ENCODE measurements at places on chromosomes 2 and 18. TPM values are rescaled to one million over a fixed set of nuclear protein-coding genes. Genes with fewer than 3 reads are reported as not detected.

- no peak for DNase-seq
These were observed 30.0 kb downstream of the SERPINB8 start for GRCh38 chr18:63999871-64000270.

GRCh38 chr2:191705084-191705483 lies 27.1 kb downstream of the NABP1 start:
- DNase-seq: no peak

DNA sequence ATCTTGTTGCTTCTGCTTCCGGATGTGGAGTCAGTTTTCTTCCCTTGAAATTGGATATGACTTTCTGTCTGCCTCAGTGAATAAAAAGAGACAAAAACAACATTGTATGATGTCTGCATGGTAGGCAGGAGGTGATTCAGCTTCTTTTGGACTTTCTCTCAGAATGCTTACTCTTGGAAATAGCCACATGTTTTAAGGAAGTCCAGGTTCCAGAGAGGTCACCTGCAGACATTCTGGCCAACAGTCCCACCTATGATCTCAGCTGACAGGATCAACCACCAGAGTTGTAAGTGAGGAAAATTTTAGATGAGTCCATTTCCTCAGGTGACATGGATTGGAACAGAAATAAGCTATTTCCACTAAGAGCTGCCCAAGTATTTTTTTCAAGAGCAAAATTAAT lies 508.7 kb upstream of the FAM98A start:
- no peak for DNase-seq

- DNase-seq: no peak
These were observed 96.7 kb upstream of the COL5A2 start for GRCh38 chr2:189276277-189276676.

DNA sequence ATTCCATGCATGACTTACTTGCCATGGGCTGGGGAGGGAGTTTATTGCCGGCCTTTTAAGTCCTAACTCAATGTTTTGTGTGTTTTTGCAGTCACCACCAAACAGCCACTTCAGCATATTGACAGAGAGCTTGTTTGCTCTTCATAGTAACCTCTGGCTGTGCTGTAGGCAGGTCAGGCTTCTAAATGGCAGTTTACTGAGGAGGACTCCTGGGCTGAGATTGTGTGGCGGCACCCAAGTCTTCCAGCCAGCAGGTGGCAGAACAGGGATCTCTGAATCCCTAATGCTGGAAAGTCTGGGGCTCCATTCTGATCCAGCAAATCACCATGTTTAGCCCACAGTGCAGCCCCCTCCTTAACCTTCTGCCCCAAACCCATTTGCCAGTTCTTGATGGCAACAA lies 121.2 kb downstream of the CAPN13 start:
- peak; percentile 74 for DNase-seq

- peak; percentile 83 for DNase-seq
These were observed 6.8 kb downstream of the SFT2D3 start for GRCh38 chr2:127707890-127708648.

DNA sequence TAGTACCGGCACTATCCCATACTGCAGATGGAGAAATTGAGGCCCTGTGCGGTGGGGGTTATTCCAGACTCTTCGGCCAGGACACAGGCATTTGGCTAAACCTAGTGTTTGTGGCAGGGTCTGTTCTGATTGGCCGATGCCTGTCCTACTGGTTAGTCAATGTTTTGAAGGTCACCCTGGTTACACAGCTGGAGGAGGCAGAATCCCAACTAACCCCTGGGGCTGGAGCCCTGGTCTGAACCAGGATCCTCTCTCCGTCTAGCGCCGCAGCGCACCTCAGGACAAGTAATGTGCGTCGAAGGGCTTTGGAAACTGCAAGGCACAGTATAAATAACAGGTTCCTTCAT lies 19.4 kb downstream of the TEX44 start:
- DNase-seq: peak; percentile 28

DNA sequence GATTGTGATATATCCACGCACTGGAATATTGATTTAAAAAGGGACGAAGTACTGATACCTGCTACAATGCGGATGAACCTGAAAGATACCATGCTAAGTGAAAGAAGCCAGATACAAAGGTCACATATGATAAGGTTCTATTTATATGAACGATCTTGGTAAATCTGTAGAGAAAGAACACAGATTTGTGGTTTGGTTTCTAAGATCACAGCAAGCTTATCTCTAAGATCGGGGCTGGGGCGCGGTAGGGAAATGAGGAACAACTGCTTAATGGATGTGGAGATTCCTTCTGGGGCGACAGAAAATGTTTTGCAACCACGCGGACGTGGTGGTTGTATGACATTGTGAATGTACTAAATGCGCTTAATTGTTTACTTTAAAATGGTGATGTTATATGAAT lies 60.1 kb downstream of the NEDD4L start:
- no peak for DNase-seq

- DNase-seq: no peak
These were observed 90.6 kb upstream of the CYP26B1 start for GRCh38 chr2:72238311-72238710.

- DNase-seq: no peak
These were observed 22.2 kb upstream of the POMC start for GRCh38 chr2:25190536-25190935.

- DNase-seq: no peak
These were observed 85.6 kb downstream of the MOGAT1 start for GRCh38 chr2:222756951-222757650.

DNA sequence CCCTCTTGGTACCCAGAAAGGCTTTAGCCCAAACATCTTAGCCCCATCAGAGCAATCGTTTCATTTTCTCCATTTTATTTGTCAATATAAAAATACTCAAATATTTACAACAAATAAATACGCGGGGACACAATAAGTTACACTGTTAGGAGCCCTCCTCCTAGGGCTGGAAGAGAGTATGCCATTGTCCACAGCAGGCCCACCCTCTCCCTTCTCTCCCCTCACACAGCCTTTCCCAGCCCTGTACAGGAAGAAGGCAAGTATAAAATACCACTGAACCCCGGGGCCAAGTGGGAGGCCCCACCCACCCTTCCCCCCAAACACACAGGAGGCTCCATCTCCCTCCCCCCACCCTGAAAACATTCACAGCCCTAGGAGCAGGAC lies 1.9 kb upstream of the ANKRD39 start:
- DNase-seq: no peak

DNA sequence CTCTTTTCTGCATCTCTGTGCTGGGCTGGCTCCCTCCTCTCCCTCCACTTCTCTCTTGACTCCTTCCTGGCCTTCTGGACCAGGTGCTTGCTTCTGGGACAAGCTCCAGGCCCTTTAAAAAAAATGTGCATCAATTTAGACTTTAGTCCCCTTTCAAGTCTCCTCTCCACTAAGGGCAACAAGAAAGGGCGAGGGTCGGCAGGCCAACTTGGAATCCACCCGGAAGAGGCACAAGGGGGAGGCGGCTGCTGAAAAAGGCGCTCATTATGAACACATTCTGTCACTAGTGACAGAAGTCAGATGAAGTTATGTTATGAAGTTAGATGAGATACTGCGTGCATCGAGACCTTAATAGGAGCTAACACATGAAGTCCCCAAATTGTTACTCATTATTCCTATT lies 13.6 kb upstream of the RHOB start:
- DNase-seq: no peak

DNA sequence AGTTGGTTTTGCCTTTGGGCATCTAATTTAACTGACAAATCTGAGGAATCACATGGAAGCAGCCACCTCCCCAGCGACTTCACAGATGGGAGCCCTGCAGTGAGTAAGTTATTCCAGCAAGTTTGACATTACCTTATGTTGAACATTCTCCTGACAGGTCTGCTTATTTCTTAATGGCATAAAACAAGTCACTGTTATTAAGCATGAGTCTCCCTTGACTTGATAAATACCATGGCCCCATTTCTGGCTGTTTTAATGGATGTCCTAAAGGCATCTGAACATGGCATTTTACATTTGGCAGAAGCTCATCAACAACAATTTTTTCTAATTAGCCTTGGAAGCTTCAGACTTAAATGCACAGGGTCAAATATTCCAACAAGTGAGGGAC lies 92.6 kb upstream of the CREB1 start:
- no peak for DNase-seq

DNA sequence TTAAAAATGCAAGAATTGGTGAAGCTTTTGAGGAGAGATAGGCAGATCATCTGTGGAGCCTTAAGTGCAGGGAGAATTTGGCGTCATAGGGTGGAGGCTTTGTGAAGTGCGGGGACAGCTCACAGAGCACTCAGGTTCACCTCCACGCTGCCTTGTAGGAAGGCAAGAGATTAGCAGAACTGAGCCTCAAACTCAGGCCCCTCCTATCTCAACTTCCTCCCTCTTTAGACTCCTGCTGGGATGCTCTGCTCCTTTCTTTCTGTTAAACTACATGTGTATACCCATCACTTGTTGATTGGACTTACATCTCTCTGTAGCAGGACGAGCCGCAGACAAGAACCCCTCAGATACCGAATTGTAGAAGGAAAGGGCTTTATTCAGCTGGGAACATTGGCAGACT lies 422.2 kb downstream of the SETBP1 start:
- no peak for DNase-seq

DNA sequence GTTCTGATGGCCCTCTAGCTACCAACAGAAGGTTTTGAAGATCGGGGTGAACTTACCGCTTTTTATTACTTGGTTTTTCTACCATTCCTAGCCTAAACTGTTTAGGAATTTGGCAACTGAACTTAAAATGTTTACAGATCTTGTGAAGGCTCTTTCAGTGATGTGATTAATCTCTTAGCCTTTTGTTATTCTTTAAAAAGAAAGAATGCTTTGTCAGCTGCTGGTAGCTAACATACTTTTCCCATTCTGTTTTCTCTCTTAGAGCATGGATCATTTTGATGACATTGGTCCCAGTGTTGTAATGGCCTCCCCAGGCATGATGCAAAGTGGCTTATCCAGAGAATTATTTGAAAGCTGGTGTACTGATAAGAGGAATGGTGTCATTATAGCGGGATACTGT lies 18.1 kb downstream of the CPSF3 start:
- no peak for DNase-seq

GRCh38 chr18:58599106-58599505 lies 29.8 kb downstream of the ALPK2 start:
- no peak for DNase-seq

The DCDC2C gene
- 0.40 TPM for total RNA-seq

The DSC2 gene
- 7.6 TPM for total RNA-seq

The DTNA gene
- 86.0 TPM for total RNA-seq

The DUSP28 gene
- total RNA-seq: 9.8 TPM

The STK39 gene
- total RNA-seq: 9.0 TPM

The CXCR4 gene
- 17.5 TPM for total RNA-seq

The CENPA gene
- 0.67 TPM for total RNA-seq

The CYP1B1 gene
- total RNA-seq: 21.9 TPM

The GKN1 gene
- not detected for total RNA-seq

The EPG5 gene
- 105 TPM for total RNA-seq

The LIMS4 gene
- total RNA-seq: 4.0 TPM

Measured in thyroid gland (tissue), 4 donors.